Stimulated activated CD4-positive, alpha-beta T cell treated with anti-CD3 and anti-CD28 coated beads, TNF-alpha, amount 100 ng/mL, for 24 hours (primary cell): ENCODE measurements at places on chromosomes 6 and 20.
A peak's percentile ranks its signal among the peaks of the same experiment; 100 is the strongest.

DNA sequence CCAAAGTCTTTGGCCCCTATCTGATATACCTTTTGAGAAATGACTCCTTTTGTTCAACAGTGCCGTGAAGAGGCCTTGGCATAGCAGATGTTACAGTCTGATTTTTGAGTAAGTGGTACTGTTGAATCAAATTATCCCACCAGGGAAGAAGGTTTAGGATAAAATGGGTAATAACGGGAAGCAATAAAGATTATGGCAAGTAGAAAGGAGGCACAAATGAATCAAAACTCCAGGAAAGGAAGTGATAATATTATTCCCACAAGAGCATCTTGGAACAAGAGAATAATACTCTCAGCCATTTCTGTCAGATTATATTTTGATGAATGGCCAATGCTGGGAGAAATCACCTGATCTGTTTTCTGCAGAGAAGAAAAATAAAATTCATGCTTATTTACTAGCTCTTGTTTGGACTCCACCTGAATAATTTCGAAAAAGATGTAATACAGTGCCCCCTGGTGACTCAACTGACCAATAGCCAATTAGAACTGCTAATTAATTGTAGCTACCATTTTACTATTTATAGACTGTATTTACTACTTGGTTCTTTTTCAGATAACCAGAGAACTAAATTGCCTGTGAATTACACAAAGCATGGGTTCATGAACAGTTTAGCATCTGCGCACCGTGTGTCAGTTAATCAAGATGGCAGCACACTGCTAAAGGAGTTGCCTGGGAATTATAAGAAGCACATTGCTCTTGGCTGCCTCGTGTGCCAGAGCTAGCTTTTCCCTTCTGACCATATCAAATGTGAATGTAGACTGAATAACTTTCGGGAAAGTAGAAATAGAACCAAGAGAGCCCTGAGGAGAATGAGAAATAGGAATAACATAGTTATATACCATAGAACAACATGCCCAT, 78.5 kb upstream of the TRDN start:
- no peak for DNase-seq

DNA sequence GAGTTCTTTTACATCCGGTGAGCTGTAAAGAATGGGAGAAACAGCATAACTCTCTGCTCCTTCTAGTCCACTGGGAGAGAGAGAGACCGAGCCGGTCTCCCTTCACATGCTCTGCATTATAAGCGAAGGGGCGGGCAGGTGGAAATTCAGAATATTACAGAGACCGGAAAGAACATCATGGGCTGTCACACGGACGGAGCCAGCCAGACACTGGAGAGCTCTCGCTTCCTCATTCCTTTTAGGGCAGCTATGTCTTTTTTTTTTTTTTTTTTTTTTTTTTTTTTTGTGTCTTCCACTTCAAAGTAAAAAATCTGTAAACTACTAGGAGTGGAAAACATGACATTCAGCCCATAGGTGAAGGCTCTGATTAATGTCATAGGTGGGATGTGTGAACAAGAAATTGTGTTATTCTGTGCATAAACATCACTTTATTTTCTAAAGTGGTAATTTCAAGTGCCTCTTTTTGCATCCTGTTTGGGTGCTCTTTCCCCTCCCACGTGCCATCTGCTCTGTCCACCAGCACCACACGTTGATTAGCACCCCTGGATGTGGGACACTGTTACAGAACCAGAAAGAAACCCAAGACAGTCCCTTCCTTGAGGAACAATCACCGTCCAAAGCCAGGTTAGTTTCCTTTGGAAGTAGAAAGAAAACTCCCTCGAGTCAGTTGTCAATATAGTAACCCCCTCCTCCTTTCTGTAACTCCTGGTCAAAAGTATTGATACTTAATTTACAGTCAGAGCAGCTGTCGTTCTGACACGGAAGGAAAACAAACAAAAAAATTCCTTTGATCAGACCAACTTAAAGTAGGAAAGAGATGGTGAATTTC, at the start of gene TAGAP:
Gene TAGAP, minus strand, starts transcription at position 93 of the 829 bp plus-strand sequence. CDS start 845 bp downstream, outside the sequence.
- DNase-seq, result peak; percentile 82

GRCh38 chr6:111087871-111088667, 766 bp downstream of the SLC16A10 start:
- DNase-seq, result peak; percentile 37

- DNase-seq, result peak; percentile 65
Measured at GRCh38 chr6:44338228-44339122, 4.0 kb upstream of the SPATS1 start.

DNA sequence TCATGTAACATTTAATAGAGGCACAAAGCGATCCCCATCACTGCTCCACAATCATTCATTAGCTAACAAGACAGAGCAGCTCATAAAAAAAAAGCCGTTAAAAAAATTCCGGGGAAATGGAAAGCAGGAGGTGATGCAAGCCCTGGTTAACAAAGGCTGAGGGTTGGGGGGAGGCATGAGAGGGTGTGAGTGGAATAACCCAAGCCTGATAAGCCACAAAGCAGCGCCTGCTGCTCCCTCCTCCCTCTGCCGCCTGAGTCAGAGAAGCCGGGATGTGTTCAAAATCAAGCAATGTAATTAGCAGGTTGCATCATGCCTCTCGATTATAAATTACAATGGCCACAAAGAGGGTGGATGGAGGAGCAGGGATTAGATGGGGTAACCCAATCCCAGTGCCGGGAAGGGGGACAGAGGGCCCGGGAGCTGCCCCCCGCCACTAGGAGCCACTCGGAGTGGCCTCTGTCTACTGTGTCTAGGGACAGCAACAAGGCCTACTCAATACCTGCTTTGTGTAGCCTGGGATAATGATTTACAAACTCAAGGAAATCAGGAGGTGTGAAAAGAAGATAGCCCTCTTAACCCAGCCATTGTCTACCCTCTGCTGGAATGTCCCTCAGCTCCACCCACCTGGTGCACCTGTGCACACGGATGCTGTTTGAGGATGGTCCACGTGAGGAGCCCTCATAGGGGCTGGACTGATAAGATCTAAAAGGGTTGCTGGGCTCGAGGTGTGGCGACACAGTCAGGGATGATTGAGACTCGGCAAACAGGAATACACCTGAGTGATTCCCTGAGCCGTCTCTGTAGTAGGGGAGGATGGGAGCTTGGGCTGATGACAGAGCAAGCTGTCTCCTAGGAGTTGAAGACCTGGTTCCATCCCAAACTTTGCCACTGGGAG, 156.9 kb downstream of the VEGFA start:
- DNase-seq, result no peak

DNA sequence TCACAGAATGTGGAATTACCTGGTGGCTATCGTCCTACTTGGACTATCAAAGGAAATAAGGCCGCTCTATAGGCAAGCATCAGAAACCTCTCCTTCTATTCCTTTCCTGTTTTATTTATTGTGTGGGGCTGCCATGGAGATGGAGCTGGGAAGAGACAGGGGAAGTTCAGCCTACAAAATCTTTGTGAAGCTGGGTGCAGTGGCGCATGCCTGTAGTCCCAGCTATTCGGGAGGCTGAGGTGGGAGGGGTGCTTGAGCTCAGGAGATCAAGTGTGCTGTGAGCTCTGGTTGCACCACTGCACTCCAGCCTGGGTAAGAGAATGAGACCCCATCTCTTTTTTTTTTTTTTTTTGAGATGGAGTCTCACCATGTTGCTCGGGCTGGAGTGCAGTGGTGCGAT, 60.3 kb downstream of the KCNB1 start:
- no peak for DNase-seq

GRCh38 chr20:19275630-19276071, 63.2 kb downstream of the SLC24A3 start:
- no peak for DNase-seq

- no peak for DNase-seq
Measured at GRCh38 chr20:57539889-57540288, 14.9 kb upstream of the CTCFL start.

- no peak for DNase-seq
Measured at GRCh38 chr20:37305079-37305478, 15.6 kb downstream of the MANBAL start.

DNA sequence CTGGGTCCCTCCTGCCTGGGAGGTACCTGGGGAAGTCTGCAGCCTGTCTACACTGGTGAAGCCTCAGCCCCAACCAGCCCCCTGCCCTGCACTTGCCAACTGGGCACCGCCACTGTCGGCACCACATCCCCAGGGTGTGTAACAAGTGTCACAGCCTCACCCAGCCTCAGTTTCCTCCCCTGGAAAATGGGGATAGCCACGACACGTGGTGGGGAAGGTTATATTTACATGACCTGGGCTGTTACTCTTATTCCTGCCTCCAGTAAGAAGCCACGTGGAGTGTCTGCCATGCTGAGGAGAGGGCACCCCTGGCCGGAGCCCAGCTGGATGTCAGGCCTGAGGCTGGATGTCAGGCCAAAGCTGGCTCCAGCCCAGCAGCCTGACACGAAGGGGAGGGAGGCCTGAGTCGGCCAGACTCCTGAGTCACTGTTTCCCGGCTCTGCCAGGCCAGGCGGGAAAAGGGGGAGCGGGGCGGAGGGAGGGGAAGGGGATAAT, 44.9 kb downstream of the SNAI1 start:
- DNase-seq, result no peak

DNA sequence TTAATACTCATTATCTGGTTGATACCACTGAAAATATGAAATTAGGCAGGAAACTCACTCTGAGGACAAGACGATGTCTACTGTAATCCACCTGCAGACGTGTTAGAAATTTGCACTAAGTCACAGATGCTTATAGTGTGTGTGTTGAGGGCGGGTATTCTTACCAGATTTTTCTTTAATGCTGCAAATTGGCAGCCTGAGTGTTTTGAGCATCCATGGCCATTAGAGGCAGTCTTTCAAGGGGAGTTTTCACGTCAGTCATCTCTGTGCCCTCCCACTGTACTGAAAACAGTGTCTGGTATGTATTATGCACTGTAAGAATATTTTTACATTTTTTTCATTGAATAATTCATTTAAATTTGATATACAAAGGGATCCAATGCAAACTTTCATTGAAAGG, 266.5 kb upstream of the QKI start:
- no peak for DNase-seq
